ENCODE measurements at places on chromosomes 2 and 18. TPM values are rescaled to one million over a fixed set of nuclear protein-coding genes. Genes with fewer than 3 reads are reported as not detected.

GRCh38 chr2:160375037-160375436, 118.6 kb downstream of the RBMS1 start:
- no peaks in the 10 kb centered on the region for H3K36me3 ChIP-seq
- H3K4me1 ChIP-seq = peaks cover 93% of the 10 kb centered on the region
- H3K27me3 ChIP-seq = no peaks in the 10 kb centered on the region
- H3K4me3 ChIP-seq = no peak overlapping the region
- no peak for DNase-seq

GRCh38 chr2:192498747-192499146, 304.0 kb upstream of the TMEFF2 start:
- DNase-seq = no peak
- no peaks in the 10 kb centered on the region for H3K36me3 ChIP-seq
- no peaks in the 10 kb centered on the region for H3K27me3 ChIP-seq
- no peak overlapping the region for H3K4me3 ChIP-seq

Gene GPR75
- 2.5 TPM for total RNA-seq

Gene NAT8
- not detected for total RNA-seq

DNA sequence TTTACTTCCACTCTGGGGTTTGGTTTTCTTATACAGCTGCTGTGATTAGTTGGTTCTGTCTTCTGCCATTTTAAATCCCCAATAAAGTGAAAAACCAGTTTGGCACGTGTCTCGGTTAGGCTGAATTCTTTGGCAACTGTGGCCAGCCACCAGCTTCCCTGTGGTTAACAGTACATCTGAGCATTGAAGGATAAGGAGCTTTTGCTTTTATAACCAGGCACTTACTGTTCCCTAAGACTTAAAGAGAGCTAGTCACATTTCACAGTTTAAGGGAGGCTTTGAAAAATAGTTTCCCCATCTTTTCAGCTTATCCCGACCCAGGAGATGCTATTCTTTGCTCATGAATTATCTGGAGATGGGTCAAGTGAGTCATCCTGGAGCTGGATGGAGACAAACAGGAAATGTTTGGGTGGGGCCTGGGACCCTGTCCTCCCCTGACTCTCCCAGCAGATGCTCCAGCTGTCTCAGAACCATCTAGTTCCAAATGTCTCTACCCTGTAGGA, 57.3 kb upstream of the EML6 start:
- peaks cover 84% of the 10 kb centered on the region for H3K36me3 ChIP-seq
- peaks cover 56% of the 10 kb centered on the region for H3K4me1 ChIP-seq
- H3K4me3 ChIP-seq = no peak overlapping the region
- peak overlapping the region; percentile 79 for H3K27ac ChIP-seq
- DNase-seq = no peak

- no peaks in the 10 kb centered on the region for H3K36me3 ChIP-seq
- no peak for DNase-seq
- no peaks in the 10 kb centered on the region for H3K27me3 ChIP-seq
- H3K4me3 ChIP-seq = no peak overlapping the region
- no peak overlapping the region for H3K27ac ChIP-seq
Observed at GRCh38 chr18:32353257-32353656, 117.4 kb downstream of the GAREM1 start.

- H3K36me3 ChIP-seq = peaks cover 6% of the 10 kb centered on the region
- no peak overlapping the region for H3K4me3 ChIP-seq
- DNase-seq = no peak
- H3K27ac ChIP-seq = no peak overlapping the region
- no peaks in the 10 kb centered on the region for H3K27me3 ChIP-seq
Observed at GRCh38 chr2:20781656-20782265, 41.1 kb downstream of the LDAH start.

Gene MC4R
- total RNA-seq = not detected

- peaks cover 9% of the 10 kb centered on the region for H3K4me1 ChIP-seq
- H3K27ac ChIP-seq = peak overlapping the region; percentile 63
- no peaks in the 10 kb centered on the region for H3K36me3 ChIP-seq
- no peaks in the 10 kb centered on the region for H3K27me3 ChIP-seq
- peak; percentile 77 for DNase-seq
Observed at GRCh38 chr2:222709191-222709891, 37.9 kb downstream of the MOGAT1 start.

- no peak overlapping the region for H3K27ac ChIP-seq
- H3K4me1 ChIP-seq = peaks cover 14% of the 10 kb centered on the region
- no peaks in the 10 kb centered on the region for H3K27me3 ChIP-seq
- DNase-seq = peak; percentile 76
- peak overlapping the region; percentile 49 for H3K4me3 ChIP-seq
Observed at GRCh38 chr2:218010140-218010983, 7.6 kb upstream of the TNS1 start.

DNA sequence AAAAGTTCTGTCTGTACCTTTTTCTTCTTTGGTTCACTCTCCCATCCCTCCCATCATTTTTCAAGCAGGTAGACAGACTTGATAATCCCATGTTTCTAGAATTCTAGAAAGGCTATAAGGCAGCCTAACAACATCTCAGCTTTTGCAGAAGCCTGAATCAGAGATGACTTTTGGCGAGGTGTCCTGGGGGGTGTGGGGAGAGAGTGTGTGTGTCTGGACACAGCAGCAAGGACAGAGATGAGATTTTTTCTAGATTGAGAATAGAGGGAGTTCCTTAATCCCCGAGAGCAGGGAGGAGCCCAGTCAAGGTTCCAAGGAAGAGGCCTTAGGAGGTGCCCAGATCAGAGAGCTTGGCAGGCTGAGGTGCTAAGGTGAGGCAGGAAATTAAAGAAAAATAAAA, 22.0 kb upstream of the LAPTM4A start:
- H3K36me3 ChIP-seq = no peaks in the 10 kb centered on the region
- peak overlapping the region; percentile 85 for H3K27ac ChIP-seq
- no peak overlapping the region for H3K4me3 ChIP-seq
- no peaks in the 10 kb centered on the region for H3K27me3 ChIP-seq
- H3K4me1 ChIP-seq = peaks cover 9% of the 10 kb centered on the region
- DNase-seq = no peak

Data from upper lobe of right lung (tissue), 1 donor.